ENCODE measurements at places on chromosomes 16 and 17.

GRCh38 chr16:28258567-28258966 is 33.8 kb upstream of the SBK1 start:
- no peak for DNase-seq

DNA sequence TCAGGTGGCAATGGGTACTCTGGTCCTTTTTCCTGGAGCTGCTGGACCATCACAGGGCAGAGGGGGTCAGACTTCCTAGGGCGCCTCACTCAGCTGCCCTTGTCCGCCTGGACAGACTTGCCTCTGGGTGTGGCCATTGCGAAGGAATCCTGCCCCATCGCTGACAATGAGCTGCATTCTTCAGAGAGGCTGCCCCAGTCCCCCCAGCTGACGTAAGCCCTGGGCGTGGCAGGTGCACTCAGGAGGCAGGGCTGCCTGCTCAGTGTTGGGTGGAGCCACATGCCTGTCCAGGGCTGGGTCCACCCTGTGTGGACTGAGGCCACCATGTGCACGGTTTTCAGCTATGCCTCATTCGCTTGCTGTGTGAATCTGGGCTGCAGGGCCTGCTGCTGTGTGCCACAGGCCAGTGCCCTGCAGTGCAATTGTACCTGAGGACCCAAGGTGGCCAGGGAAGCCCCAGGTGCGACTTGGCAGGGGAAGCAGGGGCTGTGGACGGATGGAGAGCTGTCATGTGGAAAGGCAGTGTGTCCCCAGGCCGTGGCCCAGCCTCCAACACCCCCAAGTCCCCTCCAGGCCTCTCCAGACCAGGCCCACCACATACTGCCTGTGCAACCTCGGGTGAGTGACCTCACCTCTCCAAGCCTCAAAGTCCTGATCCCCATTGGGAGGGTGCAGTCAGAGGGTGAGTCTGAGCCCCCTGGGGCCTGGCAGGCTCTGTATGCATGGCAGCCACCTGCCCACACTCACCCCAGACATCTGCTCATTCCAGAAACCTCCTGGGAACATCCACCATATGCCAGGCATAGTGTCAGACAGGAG is 14.0 kb upstream of the MPRIP start:
- DNase-seq: no peak

- no peak for DNase-seq
Measured at GRCh38 chr16:48833461-48833860, 223.5 kb upstream of the N4BP1 start.

DNA sequence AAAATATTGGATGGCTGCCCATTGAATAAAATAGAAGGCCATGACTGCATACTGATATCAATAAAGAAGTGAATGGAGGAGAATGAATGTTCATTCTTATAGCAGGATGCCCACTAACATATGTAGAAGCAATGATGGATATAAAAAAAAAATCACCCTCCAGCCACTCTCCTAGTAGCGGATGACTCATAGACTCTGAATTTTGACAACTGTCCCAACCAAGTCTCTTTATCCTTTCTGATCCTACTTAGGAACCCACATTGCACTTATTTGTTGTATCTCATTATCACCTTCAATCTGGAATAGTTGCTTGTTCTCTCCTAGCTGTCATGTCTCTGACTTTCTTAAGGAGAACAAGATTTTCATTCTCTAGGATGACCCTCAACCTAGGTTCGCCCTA is 429.9 kb downstream of the HS3ST3B1 start:
- DNase-seq: no peak

GRCh38 chr17:65857718-65858117 is 296.3 kb upstream of the AXIN2 start:
- DNase-seq: no peak

- no peak for DNase-seq
Measured at GRCh38 chr17:20010099-20010863, 1.1 kb downstream of the SPECC1 start.

DNA sequence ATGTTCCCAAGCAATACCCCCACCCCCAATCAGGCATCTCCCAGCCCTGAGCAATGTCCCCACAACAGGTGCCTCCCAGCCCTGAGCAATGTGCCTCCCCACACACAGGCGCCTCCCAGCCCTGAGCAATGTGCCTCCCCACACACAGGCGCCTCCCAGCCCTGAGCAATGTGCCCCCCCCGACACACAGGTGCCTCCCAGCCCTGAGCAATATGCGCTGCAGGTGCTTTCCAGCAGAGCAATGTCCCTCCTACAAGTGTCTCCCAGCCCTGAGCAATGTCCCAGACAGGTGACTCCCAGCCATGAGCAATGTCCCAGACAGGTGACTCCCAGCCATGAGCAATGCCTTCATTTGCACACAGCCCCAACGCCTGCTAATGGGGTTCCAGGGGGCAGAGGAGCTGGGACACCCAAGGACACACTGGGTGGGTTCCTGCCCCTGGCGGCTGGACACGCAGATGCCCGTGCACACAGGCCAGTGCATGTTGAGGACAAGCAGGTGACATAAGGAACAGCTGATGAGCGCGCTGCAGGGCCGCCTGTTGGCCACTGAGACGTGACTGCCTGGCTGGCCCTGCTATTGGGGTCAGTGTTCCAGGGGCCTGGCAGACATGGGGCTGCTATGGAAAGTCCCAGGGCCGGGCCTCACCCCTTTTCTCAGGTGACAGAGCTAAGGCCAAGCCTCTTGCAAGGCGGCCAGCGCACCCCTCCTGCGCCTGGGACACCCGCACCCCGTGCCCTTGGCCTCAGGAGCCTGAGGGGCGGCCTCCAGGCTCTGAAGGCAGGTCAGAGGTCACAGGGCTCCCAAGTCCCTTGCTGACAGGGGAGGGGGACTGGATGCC is 26.9 kb upstream of the PABPN1L start:
- DNase-seq: no peak

Measured in activated CD4-positive, alpha-beta T cell treated with anti-CD3 and anti-CD28 coated beads, Interleukin-2, amount 50 U/mL, for 4 hours (primary cell).